ENCODE measurements at places on chromosomes 6 and 20.

DNA sequence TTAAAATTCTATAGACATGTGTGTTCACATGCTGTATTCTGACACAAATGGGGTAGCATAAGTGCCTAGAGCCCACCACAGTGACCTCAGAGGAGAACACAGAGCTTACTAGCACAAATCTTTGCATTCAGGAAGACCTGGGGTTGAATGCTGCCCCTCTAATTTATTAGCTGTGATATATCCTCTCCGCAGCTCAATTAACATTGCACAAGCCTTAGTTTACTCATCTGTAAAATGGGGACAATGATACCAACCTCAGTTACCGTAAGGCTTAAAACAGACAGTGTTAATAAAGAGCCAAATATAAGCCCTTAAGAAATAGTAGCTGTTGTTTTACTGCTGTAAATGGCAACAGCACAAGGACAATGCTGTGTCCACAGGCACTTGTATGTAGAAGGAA, 36.2 kb upstream of the IL17A start:
- no peak for DNase-seq

- no peak for DNase-seq
Measured at GRCh38 chr6:4136354-4136831, 1.0 kb upstream of the ECI2 start.

GRCh38 chr6:148544421-148544820, 201.8 kb downstream of the SASH1 start:
- DNase-seq = no peak

DNA sequence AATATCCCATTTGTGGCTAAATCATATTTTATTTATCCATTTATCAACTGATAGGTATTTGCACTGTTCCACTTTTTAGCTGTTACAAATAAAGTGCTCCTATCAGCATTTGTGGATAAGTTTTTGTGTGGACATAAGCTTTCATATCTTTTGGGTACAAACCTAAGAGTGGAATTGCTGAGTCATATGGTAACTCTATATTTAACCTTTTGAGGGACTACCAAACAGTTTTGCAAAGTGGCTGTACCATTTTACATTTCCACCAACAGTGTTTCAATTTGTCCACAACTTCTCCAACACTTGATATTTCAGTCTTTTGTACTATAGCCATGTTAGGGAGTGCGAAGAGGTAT, 23.6 kb upstream of the ECHDC1 start:
- no peak for DNase-seq

DNA sequence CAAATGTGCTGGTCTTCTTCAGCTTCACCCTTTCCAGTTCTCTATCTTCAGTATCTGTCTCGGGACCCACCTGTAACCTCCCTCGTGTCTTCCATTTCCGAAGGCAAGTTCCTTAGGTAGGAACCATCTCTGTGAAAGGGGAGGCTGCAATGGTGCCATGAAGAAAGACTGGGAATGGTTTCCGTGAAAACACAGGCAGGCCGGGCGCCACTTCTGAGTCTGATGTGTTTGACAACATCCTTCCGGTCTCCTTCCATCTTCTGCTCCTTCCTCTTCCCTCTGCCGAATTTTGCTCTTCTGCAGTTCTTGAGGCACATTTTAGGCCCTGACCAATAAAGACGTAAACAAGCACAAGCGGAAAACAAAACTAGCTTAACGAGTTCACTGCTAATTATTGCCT, 328.0 kb downstream of the THBS2 start:
- no peak for DNase-seq

- DNase-seq = no peak
Measured at GRCh38 chr6:9204171-9204570, 768.8 kb upstream of the SLC35B3 start.

GRCh38 chr6:42417641-42418112, 34.0 kb downstream of the TRERF1 start:
- DNase-seq = no peak

- DNase-seq = no peak
Measured at GRCh38 chr20:48378976-48379675, 448.7 kb downstream of the PREX1 start.

GRCh38 chr6:63576147-63576772, 4.0 kb downstream of the LOC128125822 start:
- no peak for DNase-seq

DNA sequence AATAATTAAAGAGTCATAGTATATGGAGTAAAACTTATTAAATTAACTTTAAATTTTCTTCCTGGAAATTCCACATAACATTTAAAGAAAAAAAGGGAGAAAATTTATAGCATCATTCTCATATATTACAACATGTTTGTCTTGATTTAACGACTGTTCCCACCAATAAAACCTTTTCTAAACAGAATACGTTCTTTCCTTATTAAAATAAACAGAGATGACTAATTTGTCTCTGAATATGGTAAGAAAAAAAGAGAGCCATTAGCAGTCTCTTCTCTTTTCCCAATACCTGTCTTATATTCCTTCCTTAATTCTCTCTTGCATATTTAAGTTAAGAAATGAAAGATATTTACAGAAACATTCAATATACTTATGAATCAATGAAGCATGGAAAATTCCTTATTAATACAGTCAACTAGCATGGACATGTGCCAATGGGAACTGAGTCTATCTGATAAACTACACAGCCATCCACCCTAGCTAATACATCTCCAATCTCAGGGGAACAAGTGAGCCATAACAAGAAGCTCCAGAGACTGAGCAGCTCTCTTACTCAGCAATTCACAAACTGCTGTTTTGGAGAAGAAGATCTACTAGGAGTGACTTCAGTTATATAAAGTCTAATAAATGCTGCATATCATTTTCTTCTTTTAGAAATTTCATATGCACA, 347.1 kb upstream of the MANEA start:
- DNase-seq = no peak

DNA sequence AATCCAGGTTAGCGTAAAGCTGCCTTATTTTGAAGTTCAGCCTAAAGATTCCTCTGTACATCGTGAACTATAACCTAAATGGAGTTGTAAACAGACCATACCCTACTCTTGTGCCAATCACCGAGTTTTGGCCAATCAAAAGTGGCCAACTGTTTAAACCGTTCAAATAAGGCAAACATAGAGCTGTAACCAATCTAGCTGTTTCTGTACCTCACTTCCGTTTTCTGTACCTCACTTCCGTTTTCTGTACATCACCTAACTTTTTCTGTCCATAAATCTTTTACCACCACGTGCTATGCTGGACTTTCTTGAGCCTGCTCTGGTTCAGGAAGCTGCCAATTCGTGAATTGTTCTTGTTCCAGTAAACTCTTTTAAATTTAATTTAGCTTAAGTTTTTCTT, 39.7 kb downstream of the LBP start:
- no peak for DNase-seq

- no peak for DNase-seq
Measured at GRCh38 chr6:139528471-139528870, 154.0 kb upstream of the CITED2 start.

- no peak for DNase-seq
Measured at GRCh38 chr20:62624325-62624690, 18.0 kb upstream of the SLCO4A1 start.

GRCh38 chr20:49657118-49657901, 56.4 kb downstream of the B4GALT5 start:
- DNase-seq = no peak

DNA sequence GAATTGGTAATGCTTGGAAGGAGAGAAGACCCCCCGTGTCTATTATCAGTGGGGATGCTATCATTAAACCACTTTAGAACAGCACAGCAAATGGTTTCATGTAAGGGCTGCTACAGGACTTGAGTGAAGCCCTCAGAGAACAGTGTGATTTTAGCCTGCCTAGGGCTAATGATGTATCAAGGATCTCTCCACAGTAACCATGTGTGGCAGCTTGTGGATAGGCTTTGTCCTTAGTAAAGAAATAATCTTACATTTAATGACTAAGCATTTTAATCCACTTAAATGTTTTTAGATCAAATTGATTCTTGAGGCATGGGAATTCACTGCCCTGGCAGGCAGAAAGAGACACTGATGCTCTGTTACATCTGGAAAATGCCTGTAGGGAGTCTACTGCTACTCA, 495.1 kb downstream of the NKAIN2 start:
- no peak for DNase-seq

DNA sequence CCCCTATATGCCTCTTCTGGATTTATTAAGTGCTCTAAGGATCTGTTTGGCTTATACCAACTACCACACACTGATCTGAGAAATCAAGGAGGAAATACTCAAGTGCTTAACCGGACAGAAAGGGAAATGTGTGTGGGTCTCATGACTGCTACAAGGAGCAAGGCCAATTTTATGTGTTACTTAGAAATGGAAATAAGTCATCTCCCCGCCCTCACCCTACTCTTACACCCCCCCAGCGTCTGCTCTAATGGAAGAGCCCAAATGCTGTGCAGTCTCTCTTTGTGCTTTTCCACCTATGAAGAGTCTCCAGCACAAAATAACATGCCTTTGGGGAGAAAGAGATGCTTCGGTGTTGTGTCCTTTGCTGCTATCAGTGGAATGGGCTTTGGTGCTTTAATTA, 428.8 kb upstream of the ARID1B start:
- DNase-seq = no peak

DNA sequence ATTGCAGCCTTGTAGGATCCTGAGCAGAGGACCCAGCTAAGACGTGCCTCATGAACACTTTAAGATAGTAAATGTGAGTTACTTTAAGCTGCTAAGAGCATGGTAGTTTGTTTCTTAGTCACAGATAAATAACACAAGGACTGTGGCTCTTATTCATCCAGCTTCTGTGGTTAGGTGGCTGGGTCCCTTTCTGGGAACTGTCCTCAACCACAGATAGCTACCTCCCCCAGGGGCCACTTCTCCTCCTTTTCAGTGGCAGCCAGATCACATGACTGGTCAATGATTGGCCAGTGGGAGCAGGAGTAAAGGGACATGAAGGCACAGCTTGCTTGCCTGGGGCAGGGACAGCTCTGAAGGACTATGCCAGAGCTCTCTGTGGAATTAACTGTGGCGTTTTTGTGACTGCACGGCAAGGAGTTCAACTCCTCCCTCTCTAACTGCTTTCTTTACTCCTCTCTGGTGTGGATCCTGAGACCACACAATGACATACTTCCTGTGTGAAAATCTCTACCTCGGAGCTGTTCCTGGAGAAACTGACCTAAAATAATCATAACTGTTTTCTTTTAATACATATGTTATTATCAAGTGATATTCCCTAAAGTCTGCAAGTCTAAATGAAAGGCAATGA, 76.5 kb downstream of the NRN1 start:
- no peak for DNase-seq

DNA sequence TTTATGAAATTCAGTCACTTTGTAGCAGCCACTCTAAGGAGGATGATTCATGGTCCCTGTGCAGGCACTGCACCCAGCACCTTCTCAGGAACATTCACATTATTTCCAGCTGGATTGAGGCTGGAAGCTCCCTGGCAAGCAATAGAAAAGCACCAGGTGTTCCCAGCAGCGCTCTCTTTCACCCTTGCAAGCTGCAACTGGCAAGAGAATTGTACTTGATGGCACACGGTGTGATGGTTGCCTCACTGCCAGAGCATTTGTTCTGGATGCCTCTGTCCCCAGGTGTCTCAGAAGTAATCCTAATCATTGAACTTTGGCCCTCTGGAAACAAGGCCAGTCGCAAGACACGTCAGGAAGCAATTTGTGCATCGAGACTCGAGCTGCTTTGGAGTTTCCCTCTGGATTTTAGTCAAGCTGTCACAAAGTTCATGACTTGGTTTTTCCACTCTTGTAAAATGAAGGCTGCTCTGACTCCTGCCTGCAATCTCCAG, 24.9 kb upstream of the PHACTR2 start:
- no peak for DNase-seq

- no peak for DNase-seq
Measured at GRCh38 chr6:116392132-116393013, 21.6 kb downstream of the DSE start.

DNA sequence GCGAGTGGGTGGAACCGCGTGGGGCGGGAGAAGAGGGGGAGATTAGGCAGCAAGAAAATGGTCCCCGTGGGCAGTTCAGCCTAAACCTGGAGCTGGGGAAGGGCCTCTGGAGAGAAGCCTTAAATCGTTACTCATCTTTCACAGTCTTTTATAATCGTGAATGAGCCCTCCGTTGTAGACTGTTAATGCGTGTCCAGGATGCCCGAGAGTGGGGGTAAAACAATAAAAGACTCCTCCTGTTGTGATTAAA, 11.0 kb upstream of the ELOVL5 start:
- DNase-seq = no peak

DNA sequence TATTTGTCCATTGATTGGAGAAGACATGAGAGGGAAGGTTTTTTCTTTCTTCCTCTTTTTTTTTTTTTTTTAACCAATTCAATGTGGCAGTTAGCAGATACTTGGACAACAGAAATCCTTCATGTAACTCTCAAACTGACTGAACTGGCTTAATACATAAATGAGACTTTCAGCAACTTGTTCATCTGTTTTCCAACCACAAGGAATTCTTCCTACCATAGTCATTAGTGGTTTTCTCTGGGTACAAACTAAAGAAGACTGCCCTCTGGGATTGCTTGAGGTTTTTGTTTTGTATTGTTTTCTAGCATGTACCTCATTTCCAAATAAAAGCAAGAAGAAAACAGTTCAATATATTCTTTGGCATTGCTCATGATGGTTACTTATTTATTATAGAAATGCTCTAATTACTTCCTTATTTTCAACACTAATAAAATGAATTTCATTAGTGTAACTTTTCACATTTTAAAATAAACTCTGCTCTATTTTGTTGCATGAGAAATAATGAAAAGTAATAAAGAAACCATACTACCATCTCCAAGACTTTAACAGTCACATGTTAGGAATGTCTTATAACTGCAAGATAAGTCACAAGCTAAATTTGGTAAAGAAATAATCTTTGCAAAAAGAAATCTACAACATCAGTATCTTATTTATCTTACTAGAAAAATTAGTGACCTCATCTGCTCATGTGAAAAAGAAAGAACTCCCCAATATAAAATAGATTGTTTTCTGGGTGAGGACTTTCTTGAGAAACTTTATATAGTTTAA, 52.0 kb downstream of the ME1 start:
- DNase-seq = no peak

DNA sequence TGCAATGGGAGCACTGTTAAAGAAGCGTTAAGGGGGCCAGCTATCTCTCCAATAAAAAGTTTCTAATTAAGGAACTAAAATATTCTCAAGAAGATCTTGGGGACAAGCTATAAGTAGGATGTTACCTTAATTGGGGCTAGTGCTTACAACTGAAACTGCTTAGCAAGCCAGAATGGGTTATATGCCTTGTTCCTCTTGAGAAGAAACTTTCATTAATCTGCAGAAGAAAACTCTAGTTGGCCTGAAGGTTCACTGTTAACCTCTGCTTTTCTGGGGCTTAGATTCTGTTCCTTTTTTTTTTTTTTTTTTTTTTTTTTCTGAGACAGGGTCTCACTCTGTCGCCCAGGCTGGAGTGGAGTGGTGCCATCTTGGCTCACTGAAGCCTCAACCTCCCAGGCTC, 82.2 kb downstream of the BACH2 start:
- no peak for DNase-seq

DNA sequence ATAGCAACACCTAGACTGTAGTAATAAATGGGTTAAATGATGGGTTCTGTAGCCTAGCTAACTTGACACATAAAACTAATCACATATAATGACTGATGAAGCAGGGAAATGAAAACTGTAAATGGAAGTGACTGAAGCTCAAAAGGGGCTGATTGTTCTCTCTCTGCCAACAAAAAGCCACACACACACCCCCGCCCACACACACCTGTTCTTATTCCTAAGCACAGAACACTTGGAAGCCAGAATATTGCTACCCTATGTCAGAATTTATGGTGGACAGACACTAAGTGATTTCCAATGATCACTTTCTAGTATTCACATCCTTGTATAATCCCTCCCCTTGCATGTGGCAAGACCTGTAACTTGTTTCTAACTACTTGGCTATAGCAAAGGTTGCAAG, 603.5 kb downstream of the UTRN start:
- DNase-seq = no peak

Data from stimulated activated CD4-positive, alpha-beta T cell treated with anti-CD3 and anti-CD28 coated beads, Interleukin-15, amount 100 ng/mL, for 48 hours (primary cell).